ENCODE measurements at places on chromosomes 7 and 10. TPM values are rescaled to one million over a fixed set of nuclear protein-coding genes. Genes with fewer than 3 reads are reported as not detected.

PRKAR2B gene
- total RNA-seq, result 12.6 TPM

INSYN2A gene
- total RNA-seq, result 0.66 TPM

PFKFB3 gene
- 22.9 TPM for total RNA-seq

TRDMT1 gene
- 5.8 TPM for total RNA-seq

- peak; percentile 44 for DNase-seq
Measured at GRCh38 chr10:7408291-7409044, 2.4 kb downstream of the SFMBT2 start.

DNA sequence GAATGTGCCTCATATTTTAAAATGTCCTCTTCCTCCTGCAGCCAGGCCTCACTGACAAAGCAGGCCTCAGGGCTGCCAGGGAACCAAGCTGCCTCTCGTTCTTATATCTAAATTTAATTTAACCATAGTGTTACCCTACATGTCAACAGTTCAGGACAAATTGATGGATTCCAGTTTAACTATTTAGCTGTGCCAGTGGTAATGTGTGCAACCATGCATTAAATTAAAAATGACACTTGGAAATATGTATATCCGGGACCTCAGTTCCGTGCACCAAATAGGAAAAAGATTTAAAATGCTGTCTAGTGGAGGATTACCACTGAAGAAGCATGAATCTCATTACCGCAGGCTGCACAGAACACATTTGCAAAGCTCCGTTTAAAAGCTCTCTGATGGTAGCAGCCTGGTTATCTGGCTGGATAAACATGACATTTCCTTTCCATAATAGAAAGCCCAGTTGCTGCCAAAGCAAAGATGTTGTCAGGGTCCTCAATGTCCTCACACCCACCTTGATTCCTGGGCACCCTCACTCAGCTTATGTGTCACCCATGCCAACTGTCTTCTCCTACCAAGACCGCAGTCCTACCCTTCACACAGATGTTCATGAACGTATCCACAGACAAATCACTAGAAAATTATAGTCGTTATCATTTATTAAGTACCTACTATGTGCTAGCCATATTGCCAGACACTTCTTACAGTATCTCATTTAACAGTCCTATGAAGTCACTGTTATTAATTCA is 73.3 kb upstream of the FRMD4A start:
- no peak for DNase-seq

DNA sequence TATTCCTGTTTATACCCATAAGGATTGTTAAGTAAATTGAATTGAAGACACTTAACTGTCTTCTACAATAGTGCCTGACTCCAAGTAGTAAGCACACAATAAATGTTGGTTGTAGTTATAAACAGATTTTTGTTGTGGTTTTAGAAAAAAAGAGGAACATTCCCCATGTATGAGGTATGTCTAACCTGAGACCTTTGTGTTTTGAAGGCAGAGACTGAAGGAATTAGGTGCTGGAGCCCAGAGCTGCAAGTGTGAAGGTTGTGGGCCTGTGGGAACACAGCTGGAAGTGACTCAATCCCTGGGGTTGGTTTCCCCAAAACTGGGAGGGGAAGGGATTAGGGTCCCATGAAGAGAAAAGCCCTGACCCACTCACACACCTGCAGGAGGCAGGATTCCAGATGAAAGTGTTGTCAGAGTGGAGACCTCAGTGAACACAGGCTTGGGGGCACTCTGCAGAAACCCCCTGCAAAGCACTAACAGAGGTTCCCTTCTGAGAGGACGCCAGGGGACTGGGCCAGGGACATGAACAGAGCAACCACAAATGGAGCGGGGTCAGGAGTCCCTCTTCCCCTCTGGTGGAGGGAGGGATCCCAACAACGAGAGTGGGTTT is 265.1 kb upstream of the KLF14 start:
- DNase-seq, result peak; percentile 76

DNA sequence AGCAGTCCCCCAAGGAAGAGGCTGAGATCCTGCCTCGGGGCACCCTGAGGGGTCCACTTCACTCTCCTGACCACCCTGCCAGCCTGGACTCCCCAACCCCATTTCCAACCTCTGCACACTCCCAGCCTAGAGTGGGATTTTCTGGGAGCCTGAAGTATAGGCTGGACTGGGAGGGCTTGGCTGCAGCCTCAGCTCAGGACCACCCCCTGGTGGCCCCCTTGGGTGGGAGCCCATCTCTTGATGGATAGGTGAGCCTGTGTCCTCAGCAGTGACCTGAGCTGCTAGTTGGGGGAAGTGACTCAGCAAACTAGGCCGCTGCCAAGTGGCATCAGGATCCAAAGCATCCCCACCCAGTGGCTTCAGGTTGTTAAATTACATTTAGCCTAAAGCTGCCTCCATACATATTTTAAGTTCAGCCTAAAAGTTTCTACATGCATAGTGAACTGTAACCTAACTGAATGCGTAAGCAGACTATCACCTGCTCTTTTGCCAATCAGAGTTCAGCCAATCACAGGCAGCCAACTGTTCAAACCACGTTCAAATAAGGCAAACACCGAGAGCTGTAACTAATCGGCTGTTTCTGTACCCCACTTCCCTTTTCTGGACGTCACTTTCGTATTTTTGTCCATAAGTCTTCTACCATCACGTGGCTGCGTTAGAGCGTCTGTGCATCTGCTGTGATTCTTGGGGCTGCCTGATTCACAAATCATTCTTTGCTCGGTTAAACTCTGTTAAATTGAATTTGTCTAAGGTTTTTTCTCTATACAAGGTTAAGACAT is 144.0 kb downstream of the PLPP4 start:
- peak; percentile 53 for DNase-seq

- DNase-seq, result peak; percentile 81
Measured at GRCh38 chr10:4073912-4074311, 288.9 kb upstream of the KLF6 start.

DNA sequence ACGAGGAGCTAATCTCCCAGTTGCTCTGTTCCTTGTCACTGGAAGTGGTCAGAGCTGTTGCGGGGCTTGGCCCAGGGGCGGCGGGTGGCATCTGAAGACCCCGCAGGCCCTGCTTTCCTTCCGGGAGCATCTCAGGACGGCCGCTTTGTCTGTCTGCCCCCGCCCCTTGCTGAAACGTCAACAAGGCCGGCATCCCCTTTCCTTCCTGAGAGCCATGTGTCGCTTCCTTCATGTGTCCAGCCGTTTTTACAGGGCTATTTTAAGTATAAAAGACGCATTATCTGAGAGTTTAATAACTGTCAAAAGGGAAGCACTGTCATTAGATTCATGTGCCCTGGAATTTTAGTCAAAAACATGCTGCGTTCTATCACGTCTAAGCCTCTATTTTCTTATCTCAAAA is 110.4 kb downstream of the CUX1 start:
- DNase-seq, result no peak

GRCh38 chr7:155219947-155220769 is 77.5 kb upstream of the INSIG1 start:
- no peak for DNase-seq
